ENCODE measurements at places on chromosomes 16 and 17.

- no peak for DNase-seq
These were observed 6.4 kb upstream of the NPRL3 start for GRCh38 chr16:144797-145252.

DNA sequence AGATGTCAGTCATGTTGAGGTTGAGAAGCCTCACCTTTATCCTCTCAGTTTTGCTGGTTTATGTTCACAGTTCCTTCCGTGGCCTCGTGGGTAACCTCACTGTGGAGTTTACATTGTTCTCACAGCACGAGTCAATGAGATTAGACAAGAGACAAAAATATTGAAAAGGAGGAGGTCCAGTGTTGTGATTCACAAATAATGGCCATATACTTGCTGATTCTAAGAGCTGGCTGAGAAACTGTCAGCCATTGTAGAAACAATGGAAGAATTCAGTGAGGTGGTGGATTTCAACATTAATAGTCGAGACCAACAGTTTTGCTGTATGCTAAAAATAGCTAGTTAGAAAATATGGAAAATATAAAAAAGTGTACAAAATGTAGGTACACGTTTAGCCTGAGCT, 176.4 kb upstream of the WSCD1 start:
- no peak for DNase-seq

DNA sequence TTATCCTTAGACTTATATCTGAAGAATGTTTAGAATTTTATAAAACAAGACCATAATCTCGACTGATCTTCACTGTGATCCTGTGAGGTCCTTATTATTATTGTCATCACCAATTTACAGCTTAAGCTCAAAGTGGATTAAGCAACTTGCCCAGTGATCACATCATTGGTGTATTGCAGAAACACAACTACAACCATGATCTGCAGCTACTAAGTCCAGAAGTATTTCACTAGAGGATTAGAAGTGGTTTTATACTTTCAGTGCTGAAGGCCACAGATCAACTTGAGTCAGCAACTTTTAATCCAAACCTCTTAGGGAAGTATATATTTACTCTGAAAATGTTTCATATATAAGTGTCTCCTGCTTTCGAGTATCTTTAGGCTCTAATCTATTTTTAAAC, 624.3 kb upstream of the SOX9 start:
- DNase-seq: no peak

DNA sequence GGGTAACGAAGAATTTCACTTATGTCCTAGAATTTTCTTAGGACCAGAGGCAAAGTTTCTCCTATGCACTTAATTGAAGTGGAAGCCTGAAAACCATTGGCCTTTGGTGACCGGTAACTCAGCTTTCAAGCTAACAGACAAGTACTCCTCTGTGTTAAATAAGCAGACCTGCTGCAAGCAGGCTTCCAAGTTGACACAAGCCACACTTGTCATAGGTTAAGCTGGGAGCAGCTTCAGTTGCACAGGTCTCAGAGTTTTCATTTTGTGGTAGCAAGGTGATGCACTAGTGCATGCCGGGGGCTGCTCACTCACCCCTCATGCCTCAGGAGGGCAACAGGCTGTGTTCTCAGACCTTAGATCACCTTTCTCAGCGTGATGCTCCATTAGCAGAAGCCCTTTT, 399.9 kb downstream of the UTP18 start:
- DNase-seq: no peak

- DNase-seq: no peak
These were observed 20.2 kb downstream of the KNOP1 start for GRCh38 chr16:19697756-19698318.

DNA sequence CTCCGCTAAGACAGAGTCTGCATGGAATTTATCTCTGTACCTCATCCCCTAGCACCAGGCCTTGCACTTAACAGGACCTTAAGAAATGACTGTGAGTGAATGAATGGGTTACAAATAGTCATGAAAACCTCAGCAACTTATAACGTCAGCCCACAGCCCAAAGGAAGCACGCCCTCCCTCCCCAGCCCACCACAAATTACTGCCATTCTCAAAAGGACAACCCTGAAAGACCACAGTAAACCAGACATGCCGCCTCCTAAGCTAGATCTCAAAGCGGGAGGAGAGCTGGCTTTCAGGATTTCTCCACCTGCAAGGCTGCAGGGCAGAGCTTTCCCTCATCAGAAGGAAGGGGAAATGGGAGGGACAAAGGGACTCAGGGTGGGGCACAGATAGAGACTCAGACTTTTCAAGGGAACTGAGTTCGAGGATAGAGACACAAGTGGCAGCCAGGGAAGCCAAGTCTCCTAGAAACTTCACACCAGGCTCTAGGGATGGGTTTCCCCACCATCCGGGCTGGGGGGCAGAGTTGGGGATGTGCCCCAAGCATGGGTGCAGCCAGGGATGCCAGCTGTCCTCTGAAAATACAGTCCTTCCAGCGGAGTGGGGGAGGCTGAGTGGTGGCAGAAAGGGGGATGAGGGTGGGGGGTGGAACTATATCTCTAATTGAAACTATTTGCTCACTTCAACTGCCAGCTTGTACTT, 56.7 kb downstream of the PLXDC1 start:
- no peak for DNase-seq

DNA sequence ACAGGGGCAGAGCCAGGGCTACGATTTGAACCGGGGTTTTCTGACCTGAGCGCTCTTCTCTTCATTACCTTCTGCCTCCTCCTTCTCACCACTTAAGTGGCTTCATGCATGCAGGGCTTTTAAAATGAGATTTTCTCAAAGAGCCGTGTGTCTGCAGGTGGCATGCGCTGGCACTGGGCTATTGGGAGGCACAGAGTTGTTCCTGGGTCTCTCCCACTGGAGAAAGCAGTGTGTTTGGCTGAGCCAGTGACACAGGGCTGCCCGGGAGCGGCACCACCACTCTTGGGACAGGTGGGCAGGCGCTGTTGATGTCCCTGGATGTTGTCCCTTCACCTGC, 218.8 kb upstream of the CHMP6 start:
- no peak for DNase-seq

GRCh38 chr17:52986056-52986662, 827.6 kb upstream of the CA10 start:
- no peak for DNase-seq

DNA sequence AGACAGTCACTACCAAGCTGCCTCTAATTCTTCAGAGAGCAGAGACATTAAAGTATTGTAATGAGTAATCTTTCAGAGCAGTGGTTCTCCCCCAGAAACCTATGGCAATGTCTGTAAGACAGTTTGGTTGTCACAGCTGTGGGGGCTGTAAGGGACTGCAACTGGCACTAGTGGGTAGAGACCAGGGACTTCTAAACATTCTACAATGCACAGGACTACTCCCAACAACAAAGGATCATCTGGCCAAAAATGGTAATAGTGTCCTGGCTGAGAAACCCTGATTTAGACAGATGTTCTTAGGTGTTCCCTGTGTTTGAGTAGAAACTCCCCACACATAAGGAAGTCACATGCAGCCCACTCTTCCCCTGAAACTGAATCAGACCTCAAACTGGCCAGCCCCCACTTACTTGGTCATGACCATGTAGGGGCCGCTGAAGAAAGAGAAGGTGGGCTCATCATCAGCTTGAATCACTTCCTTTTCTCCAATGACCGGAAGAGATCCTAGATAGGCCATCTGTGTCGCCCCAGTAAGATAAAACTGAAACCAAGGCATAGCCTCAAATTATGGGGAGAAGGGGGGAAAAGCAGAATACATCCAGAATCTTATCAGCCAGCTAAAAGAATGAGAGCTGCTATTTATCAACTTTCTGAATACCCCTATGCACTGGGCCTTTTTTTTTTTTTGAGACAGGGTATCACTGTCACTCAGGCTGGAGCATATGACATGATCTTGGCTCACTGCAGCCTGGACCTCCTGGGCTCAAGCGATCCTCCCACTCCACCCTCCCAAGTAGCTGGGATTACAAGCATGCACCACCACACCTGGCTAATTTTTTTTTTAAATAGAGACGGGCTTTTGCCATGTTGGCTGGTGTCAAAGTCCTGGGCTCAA, 75.8 kb downstream of the TEX14 start:
- no peak for DNase-seq

GRCh38 chr16:11405331-11406176, 60.3 kb downstream of the RMI2 start:
- peak; percentile 30 for DNase-seq

- DNase-seq: no peak
These were observed 35.4 kb upstream of the SHISA6 start for GRCh38 chr17:11205659-11206058.

- no peak for DNase-seq
These were observed 3.2 kb downstream of the ACLY start for GRCh38 chr17:41915566-41915965.

- no peak for DNase-seq
These were observed at the start of gene ARHGDIA for GRCh38 chr17:81870981-81871386. TSS of gene ARHGDIA (minus strand) at chr17:81871337. CDS start at chr17:81869930, 1,407 bp downstream.

GRCh38 chr16:28192806-28193529, 18.8 kb downstream of the XPO6 start:
- no peak for DNase-seq

DNA sequence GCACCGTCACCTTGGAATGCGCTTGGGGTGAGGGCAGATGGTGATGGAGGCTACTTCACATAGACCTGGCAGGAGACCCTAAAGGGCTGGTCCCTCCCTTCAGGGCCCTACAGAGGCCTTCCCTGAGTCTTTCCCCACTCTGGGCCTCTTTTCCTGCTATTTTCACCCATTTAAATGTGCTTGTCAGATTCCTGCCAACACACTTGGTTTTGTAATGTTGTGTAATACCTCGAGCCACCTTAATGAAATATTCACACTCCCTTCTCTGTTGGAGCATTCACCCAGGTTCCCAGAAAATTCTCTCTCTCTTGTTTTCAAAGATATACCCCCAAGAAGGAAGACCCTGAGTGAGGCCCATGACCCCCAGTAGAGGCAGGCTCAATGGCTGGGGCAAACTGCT, 456.6 kb upstream of the DYNLRB2 start:
- no peak for DNase-seq

- DNase-seq: peak; percentile 38
These were observed 3.3 kb upstream of the HEXIM1 start for GRCh38 chr17:45145035-45145389.

GRCh38 chr16:73058616-73059409, 10.9 kb upstream of the ZFHX3 start:
- peak; percentile 70 for DNase-seq

DNA sequence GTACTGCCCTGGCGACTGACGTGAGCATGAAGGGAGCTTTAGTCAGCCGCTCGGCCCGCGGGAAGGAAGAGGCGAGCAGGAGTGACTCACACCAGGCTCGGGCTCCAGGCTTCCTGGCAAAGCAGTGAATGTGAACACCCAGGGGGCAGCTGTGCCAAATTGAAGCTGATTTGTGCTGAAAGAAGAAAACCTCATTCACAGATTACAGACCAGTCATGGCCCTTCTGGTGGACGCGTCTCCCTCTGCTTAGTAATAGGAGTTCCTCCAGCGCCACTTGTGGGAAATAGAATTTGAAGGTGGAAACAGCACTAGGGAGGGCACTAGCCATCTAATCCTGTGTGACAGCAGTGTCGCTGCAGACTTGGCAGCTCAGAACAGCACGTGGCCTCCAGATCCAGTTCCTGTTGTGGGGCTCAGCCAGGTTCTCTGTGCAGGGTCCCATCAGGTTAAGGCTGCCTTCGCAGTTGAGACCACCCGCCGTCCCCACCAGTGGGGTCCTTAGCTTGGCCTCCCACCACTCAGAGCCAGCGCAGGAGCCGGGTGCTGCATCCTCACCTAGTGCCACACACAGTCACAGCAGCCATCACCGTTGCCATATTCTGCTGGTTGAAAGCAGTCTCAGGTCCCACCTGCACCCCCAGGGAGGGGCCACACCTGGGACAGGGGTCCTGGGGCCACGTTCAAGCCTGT, 164.5 kb upstream of the CHMP6 start:
- peak; percentile 46 for DNase-seq

DNA sequence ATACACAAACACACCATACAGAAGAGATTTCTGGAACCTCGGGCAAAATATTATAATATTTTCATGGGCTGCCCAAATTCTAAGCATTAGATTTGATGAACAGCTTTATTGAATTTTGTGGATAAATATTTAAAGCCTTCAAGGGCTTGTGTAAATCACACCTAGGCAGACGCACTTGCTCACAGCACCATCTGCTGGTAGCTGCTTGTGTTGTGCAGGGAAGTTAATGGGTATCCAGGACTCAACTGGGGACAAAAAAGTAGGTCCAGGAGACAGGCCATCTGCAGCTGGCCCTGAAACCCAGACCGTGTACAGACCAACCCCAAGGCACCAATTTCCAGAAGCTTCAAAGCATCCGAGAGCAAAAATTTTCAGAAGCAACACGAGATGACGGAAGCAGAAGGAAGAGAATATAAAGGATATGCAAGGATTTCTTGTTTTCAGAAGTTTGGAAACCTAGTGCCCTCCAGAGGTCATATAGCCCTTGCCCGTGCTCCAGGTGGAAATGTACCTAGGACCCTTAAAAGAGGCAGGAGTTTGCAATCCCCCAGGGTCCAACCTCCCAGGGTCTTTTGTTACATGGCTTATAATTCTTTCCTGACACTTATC, 140.0 kb downstream of the CHD9NB start:
- DNase-seq: peak; percentile 54

- no peak for DNase-seq
These were observed 50.8 kb upstream of the JPH3 start for GRCh38 chr16:87551487-87551886.

DNA sequence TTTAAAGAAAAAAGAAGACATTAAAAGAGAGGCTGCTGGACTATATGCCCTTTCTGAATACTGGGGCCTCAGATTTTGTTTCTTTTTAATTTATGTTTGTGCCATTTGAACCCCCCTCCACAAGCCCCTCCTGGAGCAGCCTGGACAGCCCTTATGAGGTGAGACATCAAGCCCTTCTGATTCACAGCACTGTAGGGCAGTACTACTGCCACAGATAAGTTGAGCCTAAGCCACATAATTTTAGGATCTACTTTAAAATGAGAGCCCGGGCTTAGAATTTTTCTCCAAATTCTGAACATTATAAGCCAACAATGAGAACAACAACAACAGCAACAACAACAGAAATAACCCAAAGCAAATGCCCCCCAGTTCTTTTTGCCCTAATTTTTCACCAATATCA, 256.9 kb upstream of the SALL1 start:
- DNase-seq: no peak

DNA sequence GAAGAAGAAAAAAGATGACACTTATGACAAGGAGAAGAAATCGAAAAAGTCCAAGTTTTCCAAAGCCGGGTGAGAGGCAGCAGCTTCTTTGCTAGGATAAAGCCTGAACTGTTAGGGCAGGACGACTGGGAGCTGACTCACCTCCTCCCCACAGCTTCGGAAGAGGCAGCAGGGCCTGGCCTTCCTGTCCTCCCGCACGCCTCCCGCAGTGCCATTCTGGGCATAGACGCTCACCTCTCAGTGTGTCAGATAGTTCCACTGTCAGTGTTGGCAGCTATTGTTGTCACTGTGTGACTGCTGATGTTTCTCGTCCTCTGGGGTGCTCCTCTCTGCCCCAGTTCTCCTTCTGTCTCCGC, 12.6 kb downstream of the UBN1 start:
- no peak for DNase-seq

- no peak for DNase-seq
These were observed 267.2 kb downstream of the TMEM114 start for GRCh38 chr16:8323153-8323552.

GRCh38 chr17:58136669-58137279, 11.4 kb upstream of the OR4D1 start:
- no peak for DNase-seq

- peak; percentile 90 for DNase-seq
These were observed 2.8 kb upstream of the MMP15 start for GRCh38 chr16:58022601-58023371.

Measured in left ventricle myocardium superior (tissue), 1 donor.